Tibial nerve (tissue), 4 donors: ENCODE measurements at places on chromosomes 6 and 20. TPM values are rescaled to one million over a fixed set of nuclear protein-coding genes. Genes with fewer than 3 reads are reported as not detected.

- no peak for DNase-seq
- H3K36me3 ChIP-seq = peaks cover 35% of the 10 kb centered on the region
- H3K27me3 ChIP-seq = no peaks in the 10 kb centered on the region
- H3K4me3 ChIP-seq = no peak overlapping the region
- H3K4me1 ChIP-seq = no peaks in the 10 kb centered on the region
- no peak overlapping the region for H3K27ac ChIP-seq
These were observed 11.6 kb downstream of the AKAP7 start for GRCh38 chr6:131146865-131147264.

DNA sequence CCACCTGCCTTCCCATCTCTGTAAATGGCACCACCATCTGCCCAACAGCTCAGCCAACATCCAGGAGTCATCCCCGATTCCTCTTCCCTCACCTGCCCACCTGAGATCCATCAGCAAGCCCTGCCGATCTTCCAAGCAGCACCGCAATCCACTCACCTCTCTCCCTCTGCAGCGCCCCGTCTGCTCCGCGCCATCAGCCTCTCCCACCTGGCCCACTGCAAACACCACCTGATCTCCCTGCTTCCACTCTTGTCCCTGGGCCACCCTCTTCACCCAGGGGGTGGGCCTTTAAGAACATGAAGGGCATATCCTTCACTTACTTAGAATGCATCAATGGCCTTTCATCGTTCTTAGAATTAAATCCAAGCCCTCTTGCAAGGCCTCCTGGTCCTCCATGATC lies 457.3 kb upstream of the SULF2 start:
- no peak for DNase-seq
- no peak overlapping the region for H3K4me3 ChIP-seq
- H3K27ac ChIP-seq = no peak overlapping the region

GRCh38 chr6:167350731-167351655 lies 26.1 kb downstream of the TTLL2 start:
- H3K27me3 ChIP-seq = no peaks in the 10 kb centered on the region
- DNase-seq = peak; percentile 77
- H3K27ac ChIP-seq = peak overlapping the region; percentile 4

GRCh38 chr20:17898548-17898994 lies 70.0 kb downstream of the SNX5 start:
- no peak overlapping the region for H3K4me3 ChIP-seq
- no peak overlapping the region for H3K27ac ChIP-seq
- H3K27me3 ChIP-seq = no peaks in the 10 kb centered on the region
- peak; percentile 72 for DNase-seq
- H3K4me1 ChIP-seq = peaks cover 13% of the 10 kb centered on the region

DNA sequence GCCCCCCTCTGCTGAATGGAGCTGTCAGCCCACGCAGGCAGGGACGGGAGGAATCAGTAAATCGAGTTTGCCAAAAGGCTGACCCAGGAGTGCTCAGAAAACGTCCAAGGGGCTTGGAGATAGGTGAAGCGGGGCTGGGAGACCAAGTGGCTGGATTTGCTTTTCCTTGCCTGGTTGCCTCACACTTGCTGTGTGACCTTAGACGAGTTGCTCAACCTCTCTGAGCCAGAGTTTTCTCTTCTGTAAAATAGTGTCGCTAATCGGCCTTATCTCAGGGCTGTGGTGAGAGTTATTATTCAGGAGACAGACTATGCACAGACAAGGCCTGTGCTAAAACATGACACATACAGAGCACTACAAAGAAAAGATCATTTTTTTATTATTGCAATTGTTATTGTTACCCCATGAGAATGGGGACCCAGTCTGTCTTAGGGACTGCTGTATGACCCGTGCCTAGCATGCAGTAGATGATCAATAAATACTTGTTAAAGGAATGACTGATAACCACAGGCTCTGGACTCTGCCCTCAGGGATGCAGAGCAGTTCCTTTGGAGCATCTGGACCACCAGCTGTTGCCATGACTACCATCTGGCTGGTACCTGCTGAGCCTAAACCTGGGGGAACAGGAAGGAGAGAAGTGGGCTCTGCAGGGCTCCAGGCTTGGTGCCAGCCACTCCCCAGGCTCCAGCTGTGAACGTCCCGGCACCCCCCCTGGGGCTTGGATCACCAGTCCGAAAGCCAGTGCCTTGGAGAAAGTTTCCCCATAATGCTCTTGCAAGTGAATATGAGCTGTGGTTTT lies 901 bp downstream of the KCNK15 start:
- peak overlapping the region; percentile 54 for H3K4me3 ChIP-seq
- no peaks in the 10 kb centered on the region for H3K36me3 ChIP-seq
- H3K27ac ChIP-seq = peak overlapping the region; percentile 81

GRCh38 chr6:113292646-113293422 lies 564.3 kb upstream of the MARCKS start:
- no peaks in the 10 kb centered on the region for H3K27me3 ChIP-seq
- no peaks in the 10 kb centered on the region for H3K36me3 ChIP-seq
- no peak for DNase-seq
- H3K4me3 ChIP-seq = no peak overlapping the region
- H3K4me1 ChIP-seq = peaks cover 13% of the 10 kb centered on the region

DNA sequence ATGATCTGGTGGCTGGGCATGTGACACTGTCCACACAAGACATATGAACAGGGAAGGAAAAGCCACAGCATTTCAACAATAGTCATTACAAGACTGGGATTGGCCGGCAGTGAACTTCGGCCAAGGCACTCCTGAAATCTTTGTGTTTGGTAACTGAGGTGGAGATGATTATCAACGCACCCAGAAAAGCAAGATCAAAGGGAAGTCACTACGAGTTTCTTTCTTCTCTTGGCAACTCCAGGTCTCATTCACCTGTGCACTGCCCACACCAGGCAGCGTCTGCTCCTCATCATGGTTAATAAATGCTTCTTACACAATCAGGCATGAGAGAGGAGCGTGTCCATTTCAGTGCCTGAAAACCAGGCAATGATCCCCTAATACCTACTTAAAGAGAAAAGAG lies 20.5 kb upstream of the FOXC1 start:
- no peaks in the 10 kb centered on the region for H3K27me3 ChIP-seq
- no peak overlapping the region for H3K27ac ChIP-seq
- no peaks in the 10 kb centered on the region for H3K4me1 ChIP-seq
- DNase-seq = no peak

- peaks cover 34% of the 10 kb centered on the region for H3K4me1 ChIP-seq
- no peak overlapping the region for H3K4me3 ChIP-seq
- no peaks in the 10 kb centered on the region for H3K27me3 ChIP-seq
These were observed 15.6 kb upstream of the BICRAL start for GRCh38 chr6:42766163-42766670.

DNA sequence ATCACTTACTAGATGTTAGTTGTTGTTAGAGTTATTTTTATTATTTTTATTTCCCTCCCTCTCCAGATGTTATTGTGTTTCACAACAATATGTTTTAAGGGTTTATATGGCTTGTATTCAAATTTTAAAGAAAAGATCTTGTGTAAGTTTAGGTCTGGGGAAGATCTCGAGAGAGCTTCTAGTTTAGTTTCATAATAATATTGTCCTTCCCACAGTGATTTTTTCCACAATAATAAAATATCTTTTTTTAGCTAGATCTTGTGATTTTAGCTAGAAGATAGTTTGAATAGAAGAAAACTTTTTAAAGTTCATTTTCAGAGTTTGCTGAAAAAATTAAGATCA lies 55.0 kb downstream of the ADGRG6 start:
- no peaks in the 10 kb centered on the region for H3K4me1 ChIP-seq
- H3K36me3 ChIP-seq = no peaks in the 10 kb centered on the region
- H3K27ac ChIP-seq = no peak overlapping the region

GRCh38 chr6:113205553-113205952 lies 651.6 kb upstream of the MARCKS start:
- no peak overlapping the region for H3K27ac ChIP-seq
- DNase-seq = no peak
- H3K4me1 ChIP-seq = peaks cover 9% of the 10 kb centered on the region
- H3K27me3 ChIP-seq = no peaks in the 10 kb centered on the region

- no peak for DNase-seq
- no peak overlapping the region for H3K4me3 ChIP-seq
- no peaks in the 10 kb centered on the region for H3K36me3 ChIP-seq
- H3K4me1 ChIP-seq = no peaks in the 10 kb centered on the region
- no peaks in the 10 kb centered on the region for H3K27me3 ChIP-seq
These were observed 402.9 kb upstream of the CITED2 start for GRCh38 chr6:139777202-139777970.

GRCh38 chr20:63552481-63553249 lies 1.3 kb upstream of the FNDC11 start:
- peak overlapping the region; percentile 30 for H3K27ac ChIP-seq
- H3K4me1 ChIP-seq = no peaks in the 10 kb centered on the region
- H3K4me3 ChIP-seq = no peak overlapping the region
- H3K27me3 ChIP-seq = no peaks in the 10 kb centered on the region

DNA sequence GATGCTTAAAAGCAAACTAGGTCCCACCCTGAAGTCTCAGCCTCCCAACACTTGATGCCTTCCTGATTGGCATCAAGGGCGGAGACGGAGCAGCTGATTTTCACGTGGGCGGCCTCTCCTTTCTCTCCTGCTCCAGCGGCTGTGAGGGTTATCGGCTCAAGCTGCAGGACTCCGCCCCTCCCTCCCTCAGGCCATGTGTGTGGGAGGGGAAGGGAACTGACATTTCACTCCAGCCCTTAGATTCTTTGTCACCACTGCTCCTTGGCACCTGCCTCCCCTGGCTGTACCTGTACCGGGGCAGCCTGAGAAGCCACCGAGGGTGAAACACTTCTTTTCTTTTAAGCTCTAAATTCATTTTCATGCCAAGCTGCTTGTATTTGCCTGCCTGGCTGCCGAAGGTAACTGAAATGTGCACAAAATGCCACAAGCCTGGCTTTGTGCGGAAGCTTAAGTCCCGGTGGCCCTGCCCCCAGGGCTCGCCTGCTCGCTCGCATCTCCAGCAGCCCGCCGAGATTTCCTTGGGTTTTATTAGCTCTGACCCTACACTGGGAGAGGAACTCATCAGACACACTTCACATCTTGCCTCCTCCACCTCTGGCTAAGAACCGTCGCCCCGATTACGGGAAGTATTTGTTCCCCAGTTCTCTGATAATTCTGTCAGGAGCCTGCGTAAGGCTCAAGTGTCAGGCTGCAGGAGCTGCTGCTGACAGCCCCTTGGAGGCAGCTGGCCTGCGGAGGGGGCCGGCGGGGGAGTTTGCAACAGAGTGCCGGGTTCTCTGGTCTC lies 9.6 kb upstream of the CPNE5 start:
- H3K36me3 ChIP-seq = no peaks in the 10 kb centered on the region
- no peak for DNase-seq
- no peaks in the 10 kb centered on the region for H3K27me3 ChIP-seq

DNA sequence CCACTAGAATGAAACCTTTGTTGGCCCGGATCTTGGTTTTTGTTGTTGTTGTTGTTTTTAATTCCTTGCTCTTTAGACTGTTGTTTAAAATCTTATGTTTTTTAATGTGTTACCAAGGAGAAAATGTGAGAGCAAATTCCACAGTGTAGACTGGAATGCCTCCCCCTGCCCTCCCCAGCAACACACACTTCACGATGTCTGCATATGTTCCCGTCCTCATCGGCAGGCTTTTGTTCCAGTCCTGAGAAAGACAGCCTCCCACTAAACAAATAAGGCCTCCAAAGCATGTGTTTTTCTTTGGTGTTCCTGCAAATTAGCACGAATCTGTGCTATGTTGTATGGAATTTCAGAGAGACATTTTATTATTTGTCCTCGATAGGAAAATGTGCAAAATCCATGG lies 263.3 kb upstream of the QKI start:
- no peaks in the 10 kb centered on the region for H3K4me1 ChIP-seq
- H3K27me3 ChIP-seq = no peaks in the 10 kb centered on the region
- H3K36me3 ChIP-seq = no peaks in the 10 kb centered on the region
- peak overlapping the region; percentile 88 for H3K27ac ChIP-seq

DNA sequence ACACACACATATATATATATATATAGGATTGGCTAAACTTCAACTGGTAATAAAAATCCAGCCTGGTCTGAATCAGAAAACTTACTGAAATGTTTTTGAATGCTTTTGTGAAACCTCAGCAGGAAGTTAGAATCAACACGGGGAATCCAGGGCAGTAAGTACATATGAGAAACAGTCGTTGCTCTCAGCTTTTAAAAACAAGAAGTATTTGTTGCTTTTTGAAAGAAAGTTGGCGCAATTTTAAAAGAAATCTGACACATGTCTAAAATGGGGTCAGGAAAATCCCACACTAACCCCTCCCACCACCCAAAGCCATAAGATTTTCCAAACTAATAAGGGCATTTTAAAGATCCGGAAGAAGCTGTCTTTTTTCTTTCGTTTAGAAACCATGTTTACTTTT lies 11.5 kb upstream of the CCDC170 start:
- H3K27me3 ChIP-seq = no peaks in the 10 kb centered on the region
- H3K4me1 ChIP-seq = no peaks in the 10 kb centered on the region
- no peak for DNase-seq
- no peaks in the 10 kb centered on the region for H3K36me3 ChIP-seq
- no peak overlapping the region for H3K4me3 ChIP-seq

- H3K36me3 ChIP-seq = no peaks in the 10 kb centered on the region
- peak overlapping the region; percentile 97 for H3K27ac ChIP-seq
- no peaks in the 10 kb centered on the region for H3K27me3 ChIP-seq
- DNase-seq = no peak
- H3K4me3 ChIP-seq = peak overlapping the region; percentile 50
- H3K4me1 ChIP-seq = peaks cover 95% of the 10 kb centered on the region
These were observed 122.4 kb downstream of the TCP11 start for GRCh38 chr6:35018746-35019145.

GRCh38 chr20:32967961-32968457 lies 36.2 kb downstream of the SUN5 start:
- H3K4me3 ChIP-seq = no peak overlapping the region
- no peak for DNase-seq
- no peaks in the 10 kb centered on the region for H3K27me3 ChIP-seq
- peaks cover 32% of the 10 kb centered on the region for H3K4me1 ChIP-seq
- H3K36me3 ChIP-seq = no peaks in the 10 kb centered on the region

GRCh38 chr6:165557674-165558073 lies 105.4 kb downstream of the PDE10A start:
- DNase-seq = no peak
- H3K4me1 ChIP-seq = no peaks in the 10 kb centered on the region
- no peaks in the 10 kb centered on the region for H3K36me3 ChIP-seq
- no peak overlapping the region for H3K4me3 ChIP-seq

- H3K4me3 ChIP-seq = no peak overlapping the region
- no peak overlapping the region for H3K27ac ChIP-seq
- no peaks in the 10 kb centered on the region for H3K4me1 ChIP-seq
- H3K27me3 ChIP-seq = no peaks in the 10 kb centered on the region
- DNase-seq = no peak
- no peaks in the 10 kb centered on the region for H3K36me3 ChIP-seq
These were observed 671.7 kb upstream of the NRSN1 start for GRCh38 chr6:23454080-23454976.

The ELOVL2 gene
- total RNA-seq = 1.5 TPM

The TCF15 gene
- 0.30 TPM for total RNA-seq

The RSPO3 gene
- total RNA-seq = 16.5 TPM

The CFAP206 gene
- not detected for total RNA-seq

The SPDEF gene
- total RNA-seq = not detected

The SLC26A8 gene
- total RNA-seq = not detected

The HSPA1L gene
- 2.4 TPM for total RNA-seq

The TRIM15 gene
- total RNA-seq = not detected

The CDC5L gene
- 17.1 TPM for total RNA-seq

The PARD6B gene
- total RNA-seq = 3.8 TPM

The CARMIL1 gene
- total RNA-seq = 34.7 TPM

The ENPP1 gene
- 21.6 TPM for total RNA-seq

The LY6G6F gene
- total RNA-seq = not detected

The ACTL10 gene
- total RNA-seq = 1.1 TPM

The RGS17 gene
- total RNA-seq = not detected

The BCAS4 gene
- 0.44 TPM for total RNA-seq
